Urothelium cell line (cell line): ENCODE measurements at places on chromosomes 5 and 9.

GRCh38 chr5:95022967-95023695 is 261.8 kb downstream of the MCTP1 start:
- peak; percentile 10 for DNase-seq

DNA sequence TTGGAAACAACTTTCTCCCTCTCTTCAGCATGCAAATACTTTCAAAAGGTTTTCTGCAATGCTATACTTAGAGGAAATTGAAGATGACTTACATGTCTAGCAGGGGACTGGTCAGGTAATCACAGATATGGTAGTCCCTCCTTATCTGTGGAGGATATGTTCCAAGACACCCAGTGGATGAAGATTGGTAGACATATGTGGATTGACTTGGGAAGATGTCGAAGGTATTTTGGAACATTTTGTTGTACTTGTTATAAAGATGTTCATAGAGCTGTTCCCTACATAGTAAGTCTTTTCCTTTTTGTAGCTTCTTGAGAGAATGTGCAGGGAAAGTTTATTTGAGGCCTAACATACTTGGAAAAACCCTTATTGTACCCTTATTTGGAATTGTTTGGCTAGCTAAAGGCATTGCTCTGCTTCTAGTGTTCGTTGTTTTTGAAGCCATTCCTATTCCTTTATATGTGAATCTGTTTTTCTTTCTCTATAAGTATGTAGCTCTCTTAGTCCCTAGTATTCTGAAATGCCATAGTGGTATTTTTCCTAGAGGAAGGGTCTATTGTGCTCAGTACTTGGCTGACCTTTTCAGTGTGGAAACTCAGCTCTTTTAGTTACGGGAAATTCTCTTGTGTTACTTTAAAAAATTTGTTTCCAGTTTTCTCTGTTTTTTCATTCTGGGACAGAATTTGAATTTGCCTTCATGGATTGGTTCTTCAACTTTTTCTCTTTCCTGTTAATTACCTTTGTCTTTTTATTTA is 25.7 kb downstream of the GPR151 start:
- DNase-seq: no peak

- DNase-seq: no peak
These were observed 172.1 kb downstream of the GABBR2 start for GRCh38 chr9:98536542-98537173.

- no peak for DNase-seq
These were observed 16.2 kb downstream of the PRKACG start for GRCh38 chr9:68997666-68998065.

DNA sequence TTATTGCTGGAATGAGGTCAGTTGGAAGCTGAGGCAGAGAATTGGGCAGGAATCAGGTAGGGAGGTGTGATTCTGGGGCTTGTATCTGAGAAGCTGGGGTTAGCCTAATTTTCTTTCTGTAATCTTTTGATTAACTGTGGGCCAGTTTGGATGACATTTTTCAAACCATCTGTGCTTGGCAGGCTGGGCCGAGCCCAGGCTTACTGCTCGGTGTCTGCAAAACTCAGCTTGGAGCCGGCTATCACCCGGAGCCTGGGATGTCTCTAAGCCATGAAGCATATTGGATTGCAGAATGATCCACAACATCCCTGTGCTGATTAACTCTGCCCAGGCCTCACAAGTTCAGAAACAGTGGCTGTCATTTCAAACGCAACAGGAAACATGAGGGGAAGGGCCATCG is 26.5 kb downstream of the KCNMB1 start:
- DNase-seq: no peak

GRCh38 chr5:90378752-90379151 is 30.8 kb downstream of the CETN3 start:
- no peak for DNase-seq

DNA sequence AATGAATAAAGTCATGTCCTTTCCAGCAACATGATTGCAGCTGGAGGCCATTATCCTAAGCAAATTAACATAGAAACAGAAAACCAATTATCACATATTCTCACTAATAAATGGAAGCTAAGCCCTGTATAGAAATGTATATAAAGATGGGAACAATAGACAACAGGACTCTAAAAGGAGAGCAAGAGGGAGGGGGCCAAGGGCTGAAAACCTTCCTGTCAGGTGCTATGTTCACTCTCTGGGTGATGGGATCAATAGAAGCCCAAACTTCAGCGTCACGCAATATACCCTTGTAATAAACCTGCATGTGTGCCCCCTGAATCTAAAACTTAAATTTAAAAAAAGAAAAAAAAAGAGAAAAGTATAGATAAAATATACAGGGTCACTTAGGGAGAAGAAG is 163.7 kb upstream of the ACO1 start:
- no peak for DNase-seq

GRCh38 chr9:34644766-34645314 is 1.6 kb upstream of the GALT start:
- no peak for DNase-seq

DNA sequence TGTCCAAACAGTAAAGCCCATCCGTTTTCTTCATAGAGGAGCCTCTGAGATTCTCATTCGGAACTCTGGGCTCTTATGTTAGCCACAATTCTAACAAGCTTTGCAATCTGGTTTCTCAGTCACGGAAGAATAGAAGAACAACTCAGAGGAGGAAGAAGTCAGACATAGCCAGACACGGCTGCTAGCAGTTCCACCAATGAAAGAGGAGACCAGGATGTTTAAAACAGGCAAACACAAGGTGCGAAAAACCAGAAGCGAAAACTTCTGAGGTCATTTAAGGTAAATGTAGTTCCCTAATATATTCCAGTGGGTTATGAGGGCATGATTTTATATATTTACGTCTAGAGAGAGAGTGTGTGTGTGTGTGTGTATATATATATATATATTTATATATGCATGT is 34.1 kb upstream of the GDNF start:
- DNase-seq: no peak

DNA sequence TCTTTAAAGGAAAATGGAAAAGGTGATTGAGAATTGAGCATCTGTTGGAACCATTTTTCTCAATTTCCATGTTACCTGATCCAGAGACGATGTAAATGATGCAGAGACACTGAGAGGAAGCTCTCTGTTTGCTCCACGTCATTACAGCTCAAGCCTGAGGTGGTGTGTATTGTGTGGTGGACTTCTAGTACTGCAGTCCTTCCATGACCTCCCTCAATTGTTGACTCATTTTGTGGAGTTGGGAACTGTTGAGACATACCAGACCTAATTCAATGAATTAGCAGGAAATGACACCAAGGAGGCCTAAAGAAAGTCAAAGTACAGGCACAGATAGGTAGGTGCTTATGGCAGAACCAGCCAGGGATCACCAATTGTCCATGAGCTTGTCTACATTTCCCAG is 15.6 kb upstream of the LVRN start:
- no peak for DNase-seq

- DNase-seq: no peak
These were observed 7.8 kb downstream of the NOTCH1 start for GRCh38 chr9:136537896-136538598.

DNA sequence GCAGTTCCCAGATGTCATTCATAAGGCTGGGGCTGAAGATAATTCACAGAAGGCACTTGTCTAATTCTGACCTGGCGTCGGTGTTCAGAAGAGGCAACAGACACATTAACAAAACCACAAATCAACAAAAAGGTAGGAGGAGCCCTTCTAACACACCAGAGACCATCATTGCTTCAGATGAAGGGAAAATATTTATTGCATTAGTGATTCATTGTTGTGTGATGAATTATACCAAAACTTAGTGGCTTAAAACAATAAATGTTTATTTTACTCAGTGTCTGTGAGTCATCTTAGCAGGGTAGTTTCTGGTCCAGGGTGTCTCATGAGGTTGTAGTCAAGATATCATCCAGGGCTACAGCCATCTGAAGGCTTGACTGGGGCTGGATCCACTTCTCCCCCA is 91.3 kb upstream of the KIF2A start:
- peak; percentile 54 for DNase-seq

DNA sequence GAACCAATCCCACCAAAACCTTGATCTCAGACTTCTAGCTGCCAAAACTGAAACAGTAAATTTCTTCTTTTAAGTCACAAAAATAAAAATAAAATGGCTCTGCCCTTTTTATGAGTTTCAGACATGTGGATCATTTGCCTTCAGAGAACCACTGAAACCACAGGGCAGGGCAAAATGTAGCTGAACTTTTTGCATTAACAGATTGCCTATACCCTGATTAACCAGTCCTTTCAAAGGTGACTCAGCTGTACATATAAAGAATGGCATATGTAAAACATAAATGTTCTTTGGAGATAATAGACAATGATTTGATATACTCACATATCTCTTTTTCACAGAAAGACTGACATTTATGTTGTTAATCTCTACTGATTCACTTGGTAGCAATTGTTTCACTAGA is 187.1 kb upstream of the GRIN3A start:
- DNase-seq: no peak

DNA sequence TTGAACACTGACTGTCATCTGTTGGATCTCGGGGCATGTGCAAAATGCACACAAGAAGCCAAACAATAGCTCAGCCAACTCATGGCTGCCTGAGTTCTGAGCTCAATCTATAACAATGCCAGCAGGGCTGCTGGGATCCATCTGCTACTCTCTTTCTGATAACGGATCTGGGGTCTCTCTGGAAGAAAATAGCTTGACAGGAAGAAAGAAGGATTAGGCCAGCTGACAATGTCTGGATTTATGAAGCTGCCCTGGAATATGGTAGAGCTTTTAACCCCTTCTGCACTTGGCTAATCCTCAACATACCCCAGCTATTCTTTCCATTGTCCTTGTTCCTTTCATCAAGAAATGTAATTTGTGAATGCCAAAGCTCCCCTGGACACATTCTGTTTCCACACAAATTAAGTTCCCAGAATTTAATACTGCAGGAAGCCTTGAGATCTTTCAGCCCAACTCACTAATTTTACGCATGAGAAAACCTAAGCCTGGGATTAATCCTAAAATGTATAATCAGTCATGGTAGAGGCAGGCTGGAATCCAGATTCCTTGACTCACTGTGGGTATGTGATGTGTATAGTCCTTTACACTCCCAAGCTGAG is 62.7 kb upstream of the PCA3 start:
- no peak for DNase-seq

DNA sequence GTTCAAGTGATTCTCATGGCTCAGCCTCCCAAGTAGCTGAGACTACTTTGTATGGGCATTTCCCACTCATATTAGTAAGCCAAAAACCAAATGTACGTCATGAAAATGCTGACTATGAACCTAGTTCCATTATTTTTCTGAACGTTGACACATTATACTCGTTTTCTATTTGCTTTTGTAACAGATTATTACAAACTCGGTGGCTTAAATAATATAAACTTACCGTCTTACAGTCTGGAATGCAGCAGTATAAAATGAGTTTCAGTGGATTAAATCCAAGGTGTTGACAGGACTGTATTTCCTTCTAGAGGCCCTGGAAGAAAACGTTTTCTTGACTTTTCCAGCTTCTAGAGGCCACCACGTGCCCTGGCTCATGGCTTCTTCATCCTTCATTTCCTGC is 517.0 kb downstream of the GADD45G start:
- no peak for DNase-seq

GRCh38 chr5:133510634-133511262 is 101.6 kb downstream of the FSTL4 start:
- DNase-seq: no peak

DNA sequence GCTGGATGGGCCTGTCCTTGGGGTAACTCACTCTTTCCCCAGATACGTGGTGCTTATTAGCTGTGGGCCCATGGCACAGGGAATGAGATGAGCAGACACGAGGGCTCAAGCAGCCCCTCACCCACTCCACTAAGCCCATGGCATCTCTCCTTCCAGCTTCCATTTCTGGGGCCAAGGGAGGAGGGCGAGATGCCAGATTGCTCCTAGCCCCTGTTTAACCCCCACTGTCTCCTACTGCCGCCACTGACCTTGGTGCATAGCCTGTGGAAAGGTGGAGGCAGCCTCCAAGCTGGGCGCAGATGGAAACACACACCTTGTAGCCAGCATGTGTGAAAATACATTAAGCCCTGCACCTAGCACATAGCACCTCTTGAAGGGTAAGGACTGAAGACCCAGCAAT is 167.6 kb downstream of the FSTL4 start:
- no peak for DNase-seq

GRCh38 chr9:125532412-125532811 is 174.6 kb downstream of the MAPKAP1 start:
- no peak for DNase-seq

DNA sequence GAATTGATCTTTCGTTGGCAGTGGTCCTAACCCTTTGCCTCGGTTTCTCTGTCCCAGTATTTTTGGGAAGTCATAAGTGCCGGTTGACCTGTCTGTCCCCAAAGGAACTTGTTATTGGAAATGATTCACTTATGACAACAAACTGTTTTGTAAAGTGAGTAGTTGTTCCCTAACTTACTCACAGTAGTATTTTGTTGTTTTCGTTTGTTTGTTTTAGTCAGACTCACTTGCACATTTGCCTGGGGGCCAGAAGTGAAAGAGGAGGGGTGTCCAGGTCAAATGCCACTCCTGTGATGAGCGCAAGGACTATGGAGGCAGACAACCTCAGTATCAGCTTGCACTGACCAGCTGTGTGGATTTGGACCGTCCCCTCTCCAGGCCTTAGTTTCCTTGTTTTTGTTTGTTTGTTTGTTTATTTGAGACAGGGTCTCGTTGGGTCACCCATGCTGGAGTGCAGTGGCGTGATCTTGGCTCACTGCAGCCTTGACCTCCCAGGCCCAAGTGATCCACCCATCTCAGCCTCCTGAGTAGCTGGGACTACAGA is 47.3 kb downstream of the ANKRD55 start:
- no peak for DNase-seq

DNA sequence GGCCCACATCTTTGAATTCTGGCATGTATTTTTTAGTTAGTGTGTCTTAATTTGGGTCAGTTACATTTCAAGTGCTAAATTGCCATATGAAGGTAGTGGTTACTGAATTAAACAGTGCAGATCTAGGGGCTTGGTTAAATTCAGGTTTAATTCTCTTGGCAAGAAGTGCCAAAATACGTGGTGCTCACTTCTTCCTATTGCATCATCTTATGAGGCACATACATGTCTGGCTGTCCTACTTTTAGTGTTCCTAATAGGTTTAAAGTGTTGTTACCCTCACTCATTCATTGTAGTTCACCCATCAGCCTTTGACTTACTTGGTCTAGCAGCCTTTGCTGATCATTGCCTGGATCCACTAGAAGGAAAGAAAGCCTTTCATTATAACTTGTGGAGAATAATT is 59.5 kb downstream of the RPS6 start:
- no peak for DNase-seq

- DNase-seq: no peak
These were observed 212.6 kb upstream of the TARS1 start for GRCh38 chr5:33228149-33228548.

DNA sequence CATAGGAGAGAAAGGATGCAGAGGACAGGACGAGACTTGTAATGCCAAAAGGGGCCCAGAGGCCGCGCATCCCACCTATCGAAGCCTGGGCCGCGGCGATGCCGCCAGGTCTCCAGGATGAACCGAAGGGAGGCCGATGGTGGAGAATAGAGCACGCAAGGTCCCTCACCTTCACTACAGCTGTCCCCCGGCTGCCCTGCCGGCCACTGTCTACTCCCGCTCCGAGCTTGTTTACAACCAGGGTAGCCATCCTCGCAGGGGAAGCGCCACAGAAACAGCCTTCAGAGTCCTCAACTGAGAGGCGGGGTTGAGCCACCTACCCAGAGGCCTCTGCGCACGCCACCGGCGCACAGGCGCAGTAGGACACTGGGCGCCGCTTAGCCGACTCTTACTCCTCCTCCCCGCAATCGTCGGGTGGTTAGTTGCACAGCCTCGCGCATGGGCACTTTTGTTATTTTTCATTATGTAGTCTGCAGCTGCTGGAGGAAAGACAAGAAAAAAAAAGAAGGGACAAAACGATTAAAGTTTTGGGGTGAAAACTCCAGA is at the start of gene TRIM23:
Gene TRIM23 (minus strand): TSS at position 309 of the 546 bp plus-strand sequence. CDS start 59 bp downstream, at position 250.
- DNase-seq: peak; percentile 94
